ENCODE measurements at places on chromosomes 4 and X.
A peak's percentile ranks its signal among the peaks of the same experiment; 100 is the strongest.

DNA sequence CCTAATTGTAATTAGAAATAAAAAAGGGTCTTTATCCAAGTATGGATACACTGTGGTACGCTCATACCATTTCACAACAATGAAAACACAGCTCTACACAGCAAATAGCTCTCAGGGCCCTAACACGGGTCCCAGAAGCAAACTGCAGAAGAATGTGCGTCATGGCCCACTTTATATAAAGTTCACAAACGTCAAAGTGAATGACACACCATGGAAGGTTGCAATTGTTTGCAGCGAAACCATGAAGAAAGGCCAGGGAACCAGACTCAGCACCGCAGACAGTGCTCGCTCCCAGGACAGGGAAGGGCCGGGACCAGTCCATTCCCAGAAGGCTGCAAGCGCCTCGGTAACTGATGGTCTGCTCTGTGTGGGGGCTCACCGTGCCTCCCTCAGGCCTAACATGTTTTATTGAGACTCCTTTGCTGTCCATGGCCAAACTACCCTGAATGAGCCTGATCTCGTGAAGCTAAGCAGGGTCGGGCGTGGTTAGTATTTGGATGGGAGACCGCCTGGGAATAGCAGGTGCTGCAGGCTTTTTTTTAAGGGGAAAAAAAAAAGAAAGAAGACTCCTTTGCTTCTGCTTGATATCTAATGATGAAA lies 47.8 kb downstream of the ACOX3 start:
- no peak for DNase-seq

- DNase-seq: no peak
Observed at GRCh38 chr4:46503739-46504138, 113.8 kb upstream of the GABRA2 start.

- DNase-seq: no peak
Observed at GRCh38 chr4:47278631-47279030, 184.9 kb downstream of the COMMD8 start.

GRCh38 chrX:153780678-153781427 lies at the start of gene SRPK3:
Gene SRPK3 (plus strand): TSS chrX:153781041. CDS start chrX:153781087, 46 bp downstream.
- DNase-seq: no peak

- peak; percentile 29 for DNase-seq
Observed at GRCh38 chrX:34300871-34301270, 168.8 kb upstream of the FAM47A start.

Data from HFFc6 (cell line).